ENCODE measurements at places on chromosomes 3 and 15.

DNA sequence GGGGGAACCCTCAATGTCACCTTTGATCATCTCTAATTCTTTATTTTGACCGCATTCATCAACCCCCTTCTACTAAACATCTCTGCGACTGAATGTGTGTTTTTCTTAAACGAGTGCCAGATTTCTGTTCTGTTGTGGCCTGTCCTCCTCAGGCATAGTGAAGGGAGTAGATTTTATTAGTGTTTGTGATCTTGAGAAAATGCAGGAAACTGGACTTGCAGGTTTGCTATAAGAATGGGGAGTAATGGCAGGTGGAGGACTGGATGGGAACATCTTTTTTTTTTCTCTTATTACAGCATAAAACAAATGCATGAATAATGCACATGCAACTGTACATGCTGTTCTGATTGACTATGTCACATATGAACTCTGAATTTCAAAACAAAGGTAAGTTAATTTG lies 59.3 kb downstream of the ADAMTSL3 start:
- no peak for DNase-seq

DNA sequence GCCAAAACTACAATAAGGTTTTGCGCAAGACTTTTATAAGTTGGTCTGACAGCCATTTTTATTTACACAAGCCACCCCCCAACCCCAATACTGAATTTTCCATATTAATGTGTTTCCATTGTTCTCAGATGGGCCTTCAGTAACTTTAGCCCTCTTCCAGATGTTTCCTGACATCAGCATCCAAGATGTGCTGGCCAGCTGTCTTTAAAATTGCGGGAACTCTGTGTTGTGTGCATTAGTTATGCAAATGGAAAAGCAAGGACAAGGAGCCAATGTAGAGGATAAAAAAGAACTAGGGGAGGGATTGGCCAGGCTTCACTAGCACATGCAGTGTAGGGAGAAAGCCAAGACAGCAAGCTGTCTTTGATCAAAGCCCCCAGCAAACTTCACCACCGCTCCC lies 45.4 kb downstream of the COMMD2 start:
- no peak for DNase-seq

- no peak for DNase-seq
Observed at GRCh38 chr3:125104639-125105038, 48.8 kb upstream of the HEG1 start.

DNA sequence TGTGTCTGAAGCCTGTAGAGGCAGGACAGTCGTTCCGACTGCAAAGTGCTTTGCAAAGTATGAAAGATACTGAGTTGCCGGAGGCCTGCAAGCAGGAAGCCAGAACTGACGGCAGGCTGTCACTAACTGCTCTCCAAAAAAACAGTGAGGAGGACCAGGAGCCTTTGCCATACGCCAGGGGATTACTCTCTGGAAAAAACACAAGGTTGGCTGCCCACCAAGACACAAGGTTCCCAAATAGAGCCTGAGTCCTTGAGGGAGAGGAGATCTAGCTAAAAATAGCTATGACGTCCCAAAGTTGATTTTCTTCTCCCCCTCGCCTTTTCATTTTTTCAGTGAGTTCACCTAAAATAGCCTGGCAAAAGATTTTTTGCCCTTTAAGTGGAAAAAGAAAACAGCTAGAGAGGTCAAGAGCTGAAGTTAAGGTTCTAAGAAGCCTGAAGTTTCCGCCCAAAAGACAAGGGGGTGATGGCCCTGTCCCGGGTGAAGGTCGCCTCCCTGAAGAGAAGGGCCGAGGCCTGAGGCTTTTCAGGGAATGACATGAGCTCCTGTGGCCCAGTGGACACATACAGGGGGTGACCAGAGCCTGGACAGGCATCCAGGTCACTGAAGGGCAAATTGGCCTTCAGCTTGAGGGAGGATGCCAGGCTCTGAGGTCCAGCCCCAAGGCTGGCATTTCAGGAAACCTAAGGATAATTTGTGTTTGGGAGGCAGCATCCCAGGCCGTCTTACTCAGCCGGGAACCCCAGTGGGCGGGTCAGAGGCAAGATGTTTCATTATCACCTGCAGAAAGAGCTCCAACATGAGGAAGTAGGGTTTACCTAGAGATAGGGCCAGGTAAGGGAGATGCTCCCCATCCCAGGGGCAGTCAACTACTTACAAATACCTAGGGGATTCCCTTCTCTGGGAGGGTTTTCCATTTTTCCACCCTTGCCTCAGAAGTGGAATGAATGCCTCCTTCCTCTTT lies 44.9 kb upstream of the DGKG start:
- DNase-seq = no peak

DNA sequence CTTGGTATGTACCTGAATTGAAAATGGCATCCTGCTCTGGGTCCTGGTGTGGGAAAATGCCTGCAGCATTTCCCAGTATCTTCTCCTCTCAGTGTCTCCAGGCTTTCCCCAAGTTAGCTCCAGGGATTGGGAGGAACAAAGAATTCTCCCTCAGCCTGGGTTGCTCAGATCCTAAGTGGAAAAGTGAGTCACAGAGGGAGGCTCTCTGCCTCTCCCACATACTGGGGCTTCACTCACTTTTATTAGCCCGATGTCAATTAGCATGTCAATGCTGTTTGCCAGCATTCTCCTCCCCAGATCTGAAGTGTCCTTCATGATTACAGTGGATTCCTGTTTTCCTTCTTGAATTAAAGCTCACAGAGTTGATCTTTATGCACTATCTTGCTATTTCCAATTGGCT lies 655.0 kb downstream of the EPHA3 start:
- DNase-seq = no peak

DNA sequence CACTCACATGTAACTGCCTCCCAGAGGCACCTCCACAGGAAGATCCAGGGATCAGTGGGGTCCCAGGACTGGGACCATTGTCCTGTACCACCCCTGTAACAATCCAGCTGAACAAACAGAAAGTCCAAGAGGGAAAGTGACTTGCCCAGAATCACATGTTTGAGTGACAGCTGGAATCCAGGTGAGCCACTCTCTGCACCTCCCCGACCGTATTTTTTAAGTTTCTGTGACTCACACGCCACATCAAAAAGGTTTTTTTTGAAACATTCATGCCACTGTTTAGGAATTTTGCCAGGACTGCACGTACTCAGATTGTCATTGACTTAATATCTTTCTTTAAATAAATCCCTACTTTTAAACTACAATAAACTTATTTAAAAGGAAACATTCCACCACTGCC lies 9.8 kb upstream of the SLC6A1 start:
- DNase-seq = no peak
